ENCODE measurements at places on chromosomes 7 and 10.

DNA sequence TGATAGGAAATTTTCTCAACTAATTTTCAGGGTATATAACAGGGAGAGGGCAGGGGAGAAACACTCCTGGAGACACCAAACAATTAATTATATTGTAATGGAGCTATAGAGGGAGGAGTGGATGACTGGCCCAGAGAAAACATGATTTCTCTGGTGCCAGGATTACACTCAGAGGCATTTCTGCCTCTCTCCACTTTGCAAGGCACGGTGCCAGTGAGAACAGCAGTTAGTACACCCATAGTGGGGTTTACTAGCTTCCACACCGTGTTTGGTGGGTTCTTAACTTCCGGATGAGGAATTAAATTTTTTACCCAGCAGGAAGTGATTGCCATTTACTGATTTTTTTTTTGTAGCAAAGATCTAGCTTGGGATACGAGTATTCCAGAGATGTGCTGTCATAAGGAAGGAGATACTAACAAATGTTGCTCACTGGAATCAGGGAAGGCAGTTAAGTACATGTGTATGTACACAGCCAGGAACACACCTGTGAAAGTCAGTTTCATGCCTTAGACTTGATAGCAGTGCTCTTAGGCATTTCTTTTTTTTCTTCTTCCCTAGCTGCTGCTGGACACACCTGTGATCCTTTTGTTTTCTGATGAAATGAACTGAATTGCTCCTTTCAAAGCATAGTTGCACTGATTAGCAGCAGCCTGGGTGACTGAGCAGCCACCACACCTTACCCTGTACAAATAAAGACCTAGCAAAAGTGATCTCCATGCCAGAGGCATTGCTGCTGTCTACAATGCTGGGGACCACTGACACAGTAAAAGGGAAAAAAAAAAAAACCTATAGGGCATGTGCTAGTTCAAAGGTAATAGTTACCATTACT is 58.1 kb downstream of the POLL start:
- DNase-seq: no peak

DNA sequence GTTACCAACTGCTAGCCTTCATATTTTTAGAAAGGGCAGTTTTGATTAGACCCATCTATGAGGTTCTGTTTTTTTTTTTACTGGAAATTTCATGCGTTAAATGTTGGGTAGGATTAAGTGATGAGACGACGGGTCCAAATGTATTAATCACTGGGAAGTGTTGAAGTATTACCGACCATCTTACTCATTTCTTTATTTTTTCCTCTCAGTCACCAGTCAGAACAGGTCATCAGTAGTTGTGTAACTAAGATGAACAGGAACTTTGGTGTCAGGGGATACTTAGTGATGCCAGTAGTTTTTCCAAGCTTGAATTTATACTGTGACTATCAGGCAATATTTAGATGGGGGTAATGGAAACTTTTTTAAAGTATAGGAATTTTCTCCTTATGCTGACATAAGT is 14.2 kb downstream of the TFAM start:
- DNase-seq: no peak

DNA sequence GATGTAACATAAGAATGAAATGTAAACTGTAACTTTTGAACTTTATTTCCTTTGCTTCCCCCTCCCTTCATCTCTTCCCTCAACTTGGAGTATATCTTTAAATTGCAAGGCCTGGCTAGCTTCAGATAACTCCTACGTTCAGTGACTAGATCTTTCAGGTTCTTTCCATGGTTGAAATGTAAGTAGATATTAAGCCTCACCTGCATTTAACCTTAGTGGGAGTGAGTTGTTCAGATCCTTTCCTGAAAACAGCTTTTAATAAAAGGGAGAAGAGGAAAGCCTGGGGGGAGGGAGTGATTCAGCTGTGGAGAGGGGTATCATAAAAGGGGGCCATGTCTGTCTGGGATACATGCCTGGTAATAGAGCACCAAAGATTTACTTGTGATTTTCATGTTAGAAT is 19.0 kb upstream of the PRPS1L1 start:
- no peak for DNase-seq

DNA sequence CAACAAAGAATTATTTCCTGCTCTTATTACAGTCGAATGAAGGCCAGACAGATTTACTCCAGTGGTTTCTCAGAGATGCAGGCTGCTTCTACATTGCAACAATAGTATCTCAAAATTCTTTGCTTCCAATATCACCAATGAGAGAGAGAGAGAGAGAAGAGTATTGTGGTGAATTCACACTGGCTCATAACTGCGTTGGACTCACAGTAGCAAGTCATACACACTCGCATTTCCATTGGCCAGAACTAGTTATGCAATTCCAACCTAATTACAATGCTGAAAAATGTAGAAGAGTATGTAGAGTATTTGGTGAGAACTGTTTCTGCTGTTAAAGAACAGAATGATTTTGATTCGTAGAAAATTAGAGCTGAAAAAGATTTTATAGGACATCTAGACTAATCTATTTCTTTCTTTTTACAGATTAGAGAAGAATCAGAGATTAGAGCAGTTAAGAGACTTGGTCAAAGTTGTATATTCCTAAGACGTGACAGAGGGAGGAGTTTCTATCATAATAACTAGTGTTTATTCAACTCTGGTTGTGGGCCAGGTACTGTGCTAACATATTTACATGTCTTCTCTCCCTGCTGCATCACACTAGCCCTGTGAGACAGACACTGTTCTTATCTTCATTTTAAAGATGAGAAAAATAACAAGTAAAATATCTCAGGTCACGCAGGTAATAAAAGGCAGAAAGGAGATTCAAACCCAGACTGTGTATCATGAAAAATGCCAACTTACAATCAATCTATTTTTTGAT is 34.6 kb upstream of the PDK4 start:
- DNase-seq: no peak

DNA sequence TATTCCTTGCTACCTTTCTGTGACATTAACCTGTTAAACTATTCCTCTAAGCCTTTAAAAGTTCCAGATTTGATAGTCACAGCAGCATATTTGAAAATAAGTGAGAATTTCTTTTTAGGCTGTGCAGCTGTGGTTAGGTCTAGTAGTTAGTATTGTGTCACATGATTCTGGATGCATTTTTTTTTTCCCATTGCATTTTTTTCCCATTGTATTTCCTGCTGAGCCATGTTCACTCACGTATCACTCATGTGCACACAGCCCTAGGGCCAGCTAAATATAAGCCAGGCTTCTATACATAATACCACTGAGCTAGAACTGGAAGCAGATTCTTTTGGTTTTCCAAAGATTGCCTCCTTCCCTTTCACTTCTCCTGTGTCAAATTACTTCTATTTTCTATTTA is 37.4 kb downstream of the DNAJC9 start:
- peak; percentile 0 for DNase-seq

DNA sequence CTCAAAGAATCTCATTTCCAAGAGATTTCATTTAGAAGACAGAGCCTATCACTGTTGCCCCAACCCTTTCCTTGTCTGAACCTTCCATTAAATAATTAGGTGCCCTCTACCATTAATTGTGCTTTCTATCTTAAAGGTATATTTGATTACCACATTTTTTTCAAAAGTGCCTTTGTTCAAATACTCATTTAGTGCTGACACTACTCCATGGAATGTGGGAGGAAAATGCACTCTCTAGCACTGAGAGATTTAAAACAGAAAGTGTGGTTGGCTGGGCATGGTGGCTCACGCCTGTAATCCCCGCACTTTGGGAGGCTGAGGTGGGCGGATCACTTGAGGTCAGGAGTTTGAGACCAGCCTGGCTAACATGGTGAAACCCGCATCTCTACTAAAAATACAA is 119.8 kb downstream of the CACNA2D1 start:
- no peak for DNase-seq

- DNase-seq: no peak
Observed at GRCh38 chr7:30665043-30665442, 17.2 kb downstream of the CRHR2 start.

- DNase-seq: no peak
Observed at GRCh38 chr10:113555751-113556150, 2.9 kb downstream of the HABP2 start.

DNA sequence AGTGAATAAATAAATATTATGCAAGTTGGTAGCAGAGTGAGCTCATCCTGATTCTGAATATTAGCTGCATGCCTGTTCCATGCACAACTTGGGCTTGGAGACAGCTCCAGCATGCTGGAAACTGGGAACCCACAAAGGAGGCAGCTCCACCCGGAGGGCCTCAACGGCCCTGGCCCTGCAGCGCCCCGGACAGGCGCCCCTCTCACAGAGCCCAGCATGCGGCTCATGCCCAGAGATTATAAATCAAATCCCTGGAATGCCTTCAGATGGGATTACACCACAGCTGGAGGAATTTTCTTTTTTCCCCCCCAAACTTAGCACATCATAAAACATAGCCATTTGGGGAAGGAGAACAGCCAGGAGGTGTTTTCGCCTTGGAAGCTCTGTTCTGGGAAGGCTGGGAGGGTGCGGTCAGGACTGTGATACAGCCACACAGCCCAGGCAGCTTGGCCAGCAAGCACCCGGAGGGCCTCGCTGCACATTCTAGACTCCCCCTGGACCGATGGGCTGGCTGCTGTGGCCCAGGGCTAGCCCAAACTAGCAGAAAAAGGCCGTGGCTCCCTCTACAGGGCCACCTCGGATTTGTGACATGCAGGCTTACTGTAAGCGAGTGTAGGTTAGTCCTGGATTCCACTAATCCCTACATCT is 102.4 kb downstream of the PTPN20 start:
- DNase-seq: no peak

DNA sequence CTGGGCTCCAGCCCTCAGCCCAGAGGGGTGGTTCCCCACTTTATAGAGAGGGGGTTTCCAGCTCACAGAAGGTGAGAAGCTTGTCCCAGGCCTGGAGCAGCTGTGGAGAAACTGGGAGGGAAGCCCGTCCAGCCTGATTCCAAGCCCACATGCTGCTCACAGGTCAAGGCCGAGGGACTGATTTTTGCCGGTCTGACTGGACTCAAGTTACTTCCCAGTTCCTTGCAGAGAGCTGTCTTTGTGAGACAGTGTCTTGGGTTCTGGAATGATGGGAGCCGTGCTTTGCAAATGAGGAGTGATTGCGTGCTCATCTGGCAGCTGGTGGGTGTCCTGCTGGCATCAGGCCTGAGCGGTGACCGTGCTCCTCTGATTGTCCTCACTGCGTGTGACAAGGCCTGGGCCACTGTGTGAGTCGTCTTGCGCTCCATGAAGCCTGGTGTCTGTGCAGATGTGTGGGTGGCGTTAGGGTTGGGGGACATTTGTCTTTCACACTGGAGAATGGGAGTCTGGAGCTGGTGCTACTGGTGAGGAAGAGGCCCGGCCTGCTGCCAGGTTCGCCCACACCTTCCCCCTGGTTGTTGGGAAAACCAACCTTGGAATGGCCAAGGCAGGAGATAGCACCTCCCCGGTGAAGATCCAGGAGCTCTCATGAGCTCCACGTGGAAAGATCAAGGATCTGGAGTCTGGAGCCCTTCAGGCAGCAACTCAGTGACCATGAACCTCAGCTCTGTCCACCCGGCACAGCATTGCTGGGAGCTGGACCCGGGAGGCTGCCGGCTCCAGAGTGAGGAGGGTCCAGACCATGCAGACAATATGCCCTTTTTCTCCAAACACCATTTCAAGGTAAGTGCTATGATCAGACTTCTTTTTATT is 129.6 kb downstream of the SMURF1 start:
- DNase-seq: no peak

- no peak for DNase-seq
Observed at GRCh38 chr7:128279124-128279713, 38.1 kb downstream of the LEP start.

GRCh38 chr7:86130268-86130667 is 513.4 kb upstream of the GRM3 start:
- DNase-seq: no peak

DNA sequence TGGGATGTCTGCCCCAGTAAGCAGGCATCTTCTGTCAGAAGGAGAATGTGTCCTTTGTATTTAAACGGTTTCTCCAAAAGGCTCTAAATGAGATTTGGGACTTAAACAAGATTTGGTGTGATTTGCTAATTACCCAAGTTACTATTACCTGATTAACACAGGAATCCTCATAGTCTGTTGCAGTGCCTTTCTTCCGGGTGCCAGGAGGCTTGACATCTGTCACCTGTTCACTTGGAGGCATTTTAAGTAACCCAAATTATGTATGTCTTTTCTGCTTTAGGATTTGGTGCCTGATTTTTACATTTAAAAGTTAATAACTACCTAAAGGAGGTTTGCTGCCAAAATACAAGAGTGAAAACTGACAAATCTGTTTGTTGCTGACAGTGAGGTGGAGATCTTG is 587.9 kb upstream of the GALNT17 start:
- no peak for DNase-seq

DNA sequence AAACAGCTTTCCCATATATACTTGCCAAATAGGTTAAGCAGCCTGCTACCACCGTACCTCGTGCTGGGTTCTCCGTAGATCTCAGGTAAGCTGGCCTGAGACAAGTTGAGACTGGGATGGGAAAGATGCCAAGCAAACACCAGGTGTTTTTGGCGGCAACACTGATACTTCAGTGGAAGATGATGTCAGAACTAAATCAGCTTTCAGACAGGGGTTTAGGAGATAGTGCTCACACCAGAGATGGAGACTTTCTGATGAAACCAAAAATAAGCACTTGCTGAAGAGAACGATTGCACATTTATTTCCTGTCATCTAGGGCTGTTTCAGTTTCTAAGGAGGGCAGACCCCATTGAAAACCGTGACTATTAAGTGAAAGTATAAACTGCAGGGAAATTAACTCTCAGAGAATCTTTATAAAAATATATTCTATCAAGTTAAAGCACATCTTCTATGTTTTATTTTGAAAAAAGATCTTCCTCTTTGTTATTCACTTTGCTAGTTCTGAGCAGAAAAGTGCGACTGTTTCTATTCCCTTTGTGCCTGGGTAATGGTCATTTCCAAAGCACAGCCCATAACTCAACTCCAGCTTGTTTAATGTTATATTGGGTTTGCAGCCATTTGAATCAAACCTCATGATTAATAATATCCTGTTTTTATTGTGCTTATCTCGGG is 149.9 kb downstream of the CPED1 start:
- no peak for DNase-seq

DNA sequence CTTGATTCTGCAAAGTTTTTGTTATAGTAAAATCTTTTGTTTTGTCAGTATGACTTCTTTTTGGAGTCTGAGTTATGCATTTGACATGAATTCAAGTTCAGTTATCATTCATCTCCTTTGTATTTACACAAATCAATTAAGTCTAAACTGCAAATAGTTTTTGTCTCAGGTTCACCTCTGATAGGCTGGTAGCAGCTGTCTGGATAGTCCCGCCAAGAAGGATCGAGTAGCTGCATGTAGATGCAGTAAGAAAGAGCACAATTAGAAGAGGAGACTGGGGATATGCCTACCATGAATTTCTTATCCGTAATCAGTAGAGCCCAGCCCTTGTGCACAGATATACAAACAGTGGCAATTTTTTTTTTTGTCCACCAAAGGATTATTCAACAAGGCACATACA is 392.5 kb upstream of the ETV1 start:
- DNase-seq: no peak

DNA sequence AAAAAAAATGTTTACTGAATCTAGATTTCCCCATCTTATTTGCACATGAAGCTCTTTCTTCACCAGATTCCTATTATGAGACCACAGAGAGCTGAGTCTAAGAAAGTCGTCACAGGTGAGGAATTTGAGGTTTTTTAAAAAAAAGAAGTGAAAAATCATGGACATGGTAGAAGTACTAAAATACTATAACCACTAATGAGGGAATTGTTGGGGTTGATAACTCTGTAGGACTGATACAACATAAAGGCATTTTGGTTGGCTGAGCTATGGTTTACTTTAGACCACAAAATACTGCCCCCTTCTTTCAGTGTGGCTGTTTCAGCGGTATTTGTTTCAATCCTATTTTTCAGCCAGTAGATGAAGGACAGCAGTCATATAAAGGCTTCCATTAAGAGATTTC is 1111.3 kb downstream of the TYW1 start:
- peak; percentile 80 for DNase-seq

- no peak for DNase-seq
Observed at GRCh38 chr10:97426776-97427570, 982 bp downstream of the PGAM1 start.

GRCh38 chr10:36597756-36598320 is 527.6 kb upstream of the ANKRD30A start:
- DNase-seq: no peak

Measured in fibroblast of skin of left quadriceps (primary cell).